Urinary bladder (tissue), 4 donors: ENCODE measurements at places on chromosomes 3 and 15. TPM values are rescaled to one million over a fixed set of nuclear protein-coding genes. Genes with fewer than 3 reads are reported as not detected.

The PLIN1 gene
- total RNA-seq = 3.6 TPM

The GOLGA8J gene
- not detected for total RNA-seq

The MTFMT gene
- total RNA-seq = 22.4 TPM

- DNase-seq = peak; percentile 64
These were observed 82.4 kb downstream of the P3H2 start for GRCh38 chr3:190038050-190038933.

GRCh38 chr15:86830304-86830703, 750.6 kb downstream of the AGBL1 start:
- DNase-seq = no peak
